ENCODE measurements at places on chromosomes 3 and 15.

GRCh38 chr15:35925275-35926006 lies 379.5 kb upstream of the DPH6 start:
- no peak for DNase-seq

DNA sequence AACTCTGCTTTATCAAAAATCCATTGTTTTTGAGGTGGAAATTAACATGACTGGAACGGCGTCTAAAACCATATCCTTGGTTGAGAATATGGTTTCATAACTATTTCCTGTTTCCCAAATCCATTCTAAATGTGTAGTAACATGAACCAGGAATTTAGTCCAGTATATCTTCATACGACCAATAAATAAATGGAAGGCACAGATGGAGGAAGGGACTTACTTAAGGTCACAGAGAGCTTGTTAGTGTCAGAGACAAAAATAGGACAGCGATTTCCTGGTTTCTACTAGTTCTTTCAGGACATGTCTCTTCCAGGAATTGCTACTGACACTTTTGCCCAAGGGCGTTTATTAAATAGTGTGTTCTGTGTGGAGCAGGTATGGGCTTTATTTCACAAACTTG lies 41.2 kb downstream of the HES1 start:
- DNase-seq = no peak

DNA sequence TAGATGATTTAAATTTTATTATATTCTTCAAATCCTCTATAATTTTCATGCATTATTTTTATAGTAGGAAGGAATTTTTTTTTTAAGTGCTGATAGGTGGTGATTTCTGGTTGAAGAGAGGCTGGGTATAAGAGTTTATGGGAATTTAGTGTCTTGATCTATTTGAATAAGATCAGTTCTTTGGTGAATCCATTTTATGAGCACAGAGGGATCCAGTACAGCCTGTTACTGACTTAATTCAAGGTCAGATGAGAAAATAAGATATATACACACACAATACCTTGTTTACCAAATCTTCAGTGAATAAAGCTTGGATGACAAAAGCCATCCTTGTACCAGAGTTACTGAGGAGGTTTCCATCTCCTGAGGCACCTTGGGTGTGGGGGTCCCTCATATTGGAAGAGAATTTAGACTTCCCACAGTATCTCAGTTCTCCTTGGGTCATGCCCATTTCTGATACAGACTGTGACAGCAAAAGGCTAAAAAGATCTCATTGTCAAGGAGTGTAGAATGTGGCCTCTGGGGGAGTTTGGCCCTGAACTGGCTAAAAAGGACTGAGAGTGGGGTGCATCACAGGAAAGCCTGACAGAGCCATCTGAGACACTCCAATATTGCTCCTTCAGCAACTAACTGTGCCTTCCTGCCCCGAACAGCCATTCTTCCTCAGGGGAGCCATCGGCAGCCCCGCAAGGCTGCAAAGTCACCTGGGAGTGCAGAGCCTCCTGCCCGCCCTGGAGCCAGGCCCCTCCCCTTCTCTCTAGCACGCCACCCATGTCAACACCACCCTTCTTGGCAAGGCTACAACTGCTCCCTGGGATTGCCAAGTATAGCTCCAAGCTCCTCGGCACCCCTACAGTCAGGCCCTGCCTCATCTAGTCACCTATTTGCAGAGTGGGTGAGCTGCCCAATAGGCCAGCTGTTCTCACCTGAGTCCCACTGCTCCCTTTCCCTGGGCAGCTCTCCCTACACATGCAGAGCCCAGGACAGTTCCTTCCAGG lies 43.1 kb upstream of the HACD2 start:
- no peak for DNase-seq

- DNase-seq = no peak
These were observed 30.2 kb downstream of the DAG1 start for GRCh38 chr3:49500205-49500731.

DNA sequence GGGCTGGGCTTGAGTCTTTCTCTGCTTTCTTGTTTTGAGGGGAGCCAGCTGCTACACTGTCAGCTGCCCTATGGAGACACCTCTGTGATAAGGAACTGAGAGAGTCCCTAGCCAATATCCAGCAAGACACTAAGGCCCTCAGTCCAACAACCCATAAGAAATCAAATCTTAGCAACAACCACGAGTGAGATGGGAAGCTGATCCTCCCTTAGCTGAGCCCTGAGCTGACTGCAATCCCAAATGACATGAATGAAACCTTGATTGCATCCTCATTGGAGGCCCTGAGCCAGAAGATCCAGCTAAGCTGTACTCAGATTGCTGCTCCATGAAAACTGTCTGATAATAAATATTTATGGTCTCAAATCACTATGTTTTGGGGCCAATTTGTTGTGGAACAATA lies 302.1 kb upstream of the MME start:
- no peak for DNase-seq

DNA sequence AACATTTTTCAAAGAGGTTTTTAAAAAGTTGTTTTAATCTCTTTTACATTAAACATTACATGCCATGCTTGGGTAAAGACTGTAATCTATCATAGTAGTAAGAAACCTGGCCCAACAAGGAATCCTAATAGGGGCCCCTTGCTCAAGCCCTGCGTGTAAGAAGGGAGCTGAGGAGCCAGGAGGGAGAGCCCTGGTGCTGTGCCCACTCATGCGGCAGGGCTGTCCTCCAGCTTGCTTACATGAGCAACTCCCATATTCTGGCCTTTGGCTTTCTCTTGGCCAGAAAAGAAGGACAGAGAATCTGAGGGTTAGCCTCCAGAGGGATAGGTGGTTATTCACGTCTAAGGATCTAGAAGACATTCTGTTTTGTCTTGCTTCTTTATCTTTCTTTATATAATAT lies 49.8 kb downstream of the KBTBD12 start:
- DNase-seq = no peak

DNA sequence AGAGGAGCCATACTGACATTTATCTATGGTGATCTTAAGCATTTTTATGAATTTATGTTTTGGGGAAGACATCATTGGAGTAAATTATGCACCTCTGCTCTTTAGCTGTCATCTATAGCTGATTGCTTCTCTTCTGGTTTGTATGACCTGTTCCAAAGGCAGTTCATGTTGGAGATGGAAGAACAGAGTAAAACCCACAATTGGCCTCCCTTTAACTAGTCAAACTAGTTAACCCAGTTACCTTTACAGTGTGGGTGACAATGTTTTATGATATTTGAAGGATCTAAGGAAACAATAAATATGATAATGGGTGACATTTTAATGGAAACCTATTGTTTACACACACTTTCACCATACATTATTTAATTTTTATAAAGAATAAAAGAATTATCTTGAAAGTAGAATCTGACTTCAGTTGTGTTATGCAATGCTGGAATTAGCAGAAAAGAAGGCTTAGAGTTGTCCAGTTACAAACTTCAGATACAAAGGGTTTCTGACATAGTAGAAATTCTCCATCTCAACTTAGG lies 263.5 kb downstream of the NFKBIZ start:
- DNase-seq = no peak

DNA sequence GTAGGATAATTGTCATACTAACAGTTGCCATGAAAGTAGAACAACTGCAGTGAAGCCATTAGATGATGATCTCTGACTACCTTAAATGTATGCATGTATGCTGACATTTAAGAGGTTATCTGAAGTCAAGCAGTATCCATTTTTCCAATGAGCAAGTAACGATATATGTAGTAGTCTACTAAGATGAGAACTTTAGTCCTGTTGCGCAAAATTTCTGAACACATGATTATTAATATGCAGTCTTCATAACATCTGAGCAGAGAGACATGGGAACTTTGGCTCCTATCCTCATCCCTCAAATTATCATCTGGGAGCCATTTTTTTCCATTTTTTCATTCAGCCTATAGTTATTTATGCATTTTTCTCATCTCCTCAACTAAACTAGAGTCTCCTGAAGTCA lies 79.2 kb downstream of the MME start:
- DNase-seq = no peak

GRCh38 chr15:41994772-41995475 lies 22.6 kb upstream of the EHD4 start:
- no peak for DNase-seq

- DNase-seq = no peak
These were observed 32.3 kb upstream of the MAP3K13 start for GRCh38 chr3:185330644-185331043.

- no peak for DNase-seq
These were observed 333.9 kb upstream of the TBC1D5 start for GRCh38 chr3:18076301-18076700.

- no peak for DNase-seq
These were observed 85.3 kb upstream of the RORA start for GRCh38 chr15:61314427-61314826.

GRCh38 chr3:67647390-67647878 lies 7.0 kb downstream of the SUCLG2 start:
- DNase-seq = no peak
